DMS153 (cell line): ENCODE measurements at places on chromosomes 13 and 19.

GRCh38 chr19:39082167-39082566 lies 2.0 kb upstream of the ACP7 start:
- DNase-seq = no peak

- no peak for DNase-seq
Measured at GRCh38 chr13:50712456-50712855, 131.0 kb downstream of the DLEU7 start.

DNA sequence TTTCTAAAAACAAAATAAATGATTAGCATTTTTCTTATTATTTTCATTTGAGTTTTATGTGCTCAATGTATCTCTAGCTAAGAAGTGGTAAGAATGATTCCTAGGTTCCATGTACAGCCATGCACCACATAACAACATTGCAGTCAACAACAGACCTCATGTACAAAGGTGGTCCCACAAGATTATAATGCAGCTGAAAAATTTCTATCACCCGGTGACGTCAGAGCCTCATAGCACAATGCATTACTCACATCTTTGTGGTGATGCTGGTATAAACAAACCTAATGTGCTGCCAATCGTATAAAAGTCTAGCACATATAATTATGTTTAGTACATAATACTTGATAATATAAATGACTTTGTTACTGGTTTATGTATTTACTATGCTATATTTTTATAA lies 120.5 kb downstream of the SLC7A1 start:
- DNase-seq = no peak

DNA sequence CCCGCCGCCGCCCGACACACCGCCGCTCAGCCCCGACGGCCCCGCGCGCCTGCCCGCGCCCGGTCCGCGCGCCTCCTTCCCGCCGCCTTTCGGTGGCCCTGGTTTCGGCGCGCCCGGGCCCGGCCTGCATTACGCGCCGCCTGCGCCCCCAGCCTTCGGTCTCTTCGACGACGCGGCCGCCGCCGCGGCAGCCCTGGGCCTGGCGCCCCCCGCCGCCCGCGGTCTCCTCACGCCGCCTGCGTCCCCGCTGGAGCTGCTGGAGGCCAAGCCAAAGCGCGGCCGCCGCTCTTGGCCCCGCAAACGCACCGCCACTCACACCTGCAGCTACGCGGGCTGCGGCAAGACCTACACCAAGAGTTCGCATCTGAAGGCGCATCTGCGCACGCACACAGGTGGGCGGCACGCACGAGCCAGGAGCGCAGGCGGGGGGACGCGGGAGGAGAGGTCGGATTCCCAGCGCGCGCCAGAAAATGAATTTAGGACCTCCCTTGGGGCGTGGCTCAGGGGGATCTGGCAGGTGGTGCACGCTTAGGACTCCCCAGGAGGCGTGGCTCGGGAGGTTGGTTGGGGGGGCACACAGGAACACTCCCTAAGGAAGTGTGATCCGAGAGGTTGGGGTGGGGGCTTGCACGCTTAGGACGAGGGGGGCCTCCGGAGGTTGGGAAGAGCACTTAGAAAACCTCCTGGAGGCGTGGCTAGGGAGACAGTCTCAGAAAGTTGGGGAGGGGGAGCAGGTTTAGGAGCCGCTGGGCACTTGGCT lies 1.2 kb downstream of the KLF2 start:
- DNase-seq = no peak

DNA sequence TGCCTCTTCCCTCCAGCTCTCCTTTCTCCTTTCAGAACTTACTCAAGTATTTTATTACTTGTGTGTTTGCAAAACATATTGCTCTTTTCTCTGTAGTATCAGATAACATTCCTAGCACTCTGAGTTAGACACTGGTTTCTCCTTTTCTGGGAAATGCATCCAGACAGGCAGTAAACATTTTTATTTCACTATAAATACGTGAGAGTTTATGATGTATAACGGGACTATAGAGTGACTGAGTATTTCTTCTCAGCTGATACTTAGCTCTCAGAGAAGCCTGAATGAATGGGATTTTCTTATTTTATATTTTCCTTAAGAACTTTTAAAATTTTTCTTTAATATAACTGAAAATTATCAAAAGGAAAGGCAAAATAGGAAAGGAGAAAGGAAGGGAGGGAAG lies 211.2 kb upstream of the EDNRB start:
- DNase-seq = no peak

- peak; percentile 20 for DNase-seq
Measured at GRCh38 chr13:94369972-94370436, 109.5 kb downstream of the DCT start.

GRCh38 chr13:114173745-114174144 lies 5.3 kb upstream of the CFAP97D2 start:
- no peak for DNase-seq

- no peak for DNase-seq
Measured at GRCh38 chr13:34246511-34246910, 428.6 kb downstream of the RFC3 start.

- DNase-seq = no peak
Measured at GRCh38 chr13:32496599-32497160, 41.9 kb downstream of the N4BP2L2 start.

DNA sequence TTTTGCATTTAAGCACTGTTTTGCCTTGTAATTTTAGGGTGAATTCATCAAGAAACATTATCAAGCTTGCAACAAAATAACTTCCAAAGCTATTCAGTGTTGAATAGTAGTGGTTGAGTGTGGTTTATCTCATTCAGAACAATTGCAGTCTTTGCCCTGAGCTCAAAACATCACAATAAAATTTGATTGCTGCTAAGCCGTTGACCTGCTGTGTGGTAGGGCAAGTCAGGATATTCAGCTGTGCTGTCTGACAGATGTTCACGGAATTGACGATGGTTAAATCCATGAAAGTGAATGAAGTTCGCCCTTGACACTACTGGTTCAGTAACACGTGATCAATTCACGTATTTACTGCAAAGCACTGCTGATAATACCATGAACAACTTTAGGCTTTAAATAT lies 66.9 kb downstream of the GJA3 start:
- no peak for DNase-seq

GRCh38 chr13:80551650-80552497 lies 210.9 kb upstream of the SPRY2 start:
- no peak for DNase-seq

DNA sequence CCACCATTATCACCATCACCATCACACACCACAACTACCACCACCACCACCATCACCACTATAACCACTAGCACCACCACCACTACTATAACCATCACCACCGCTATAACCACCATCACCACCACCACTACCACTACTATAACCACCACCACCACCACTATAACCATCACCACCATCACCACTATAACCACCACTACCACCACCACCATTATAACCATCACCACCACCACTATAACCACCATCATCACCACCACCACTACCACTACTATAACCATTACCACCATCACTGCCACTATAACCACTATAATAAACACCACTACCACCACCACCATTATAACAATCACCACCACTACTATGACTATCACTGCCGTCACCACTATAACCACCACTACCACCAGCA lies 173.2 kb downstream of the DCLK1 start:
- no peak for DNase-seq

DNA sequence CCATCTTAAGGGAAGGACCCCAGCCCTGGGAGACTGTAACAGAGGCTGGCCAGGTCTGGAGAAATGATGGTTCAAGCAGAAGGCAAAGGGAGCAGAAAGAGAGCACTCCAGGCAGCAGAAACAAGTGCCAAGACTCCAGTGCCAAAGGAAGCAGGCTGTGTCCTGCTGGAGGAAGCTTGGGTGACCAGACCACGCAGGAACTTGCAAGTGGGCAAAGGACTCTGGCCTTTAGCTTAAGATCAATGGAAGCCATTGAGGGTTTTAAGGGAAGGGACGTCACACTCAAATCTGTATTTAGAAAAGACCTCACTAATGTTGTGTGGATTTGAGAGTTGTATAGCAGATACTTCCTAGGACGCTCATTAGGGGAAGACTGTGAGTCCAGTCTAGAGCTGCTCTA lies 95.5 kb downstream of the MIPEP start:
- no peak for DNase-seq

DNA sequence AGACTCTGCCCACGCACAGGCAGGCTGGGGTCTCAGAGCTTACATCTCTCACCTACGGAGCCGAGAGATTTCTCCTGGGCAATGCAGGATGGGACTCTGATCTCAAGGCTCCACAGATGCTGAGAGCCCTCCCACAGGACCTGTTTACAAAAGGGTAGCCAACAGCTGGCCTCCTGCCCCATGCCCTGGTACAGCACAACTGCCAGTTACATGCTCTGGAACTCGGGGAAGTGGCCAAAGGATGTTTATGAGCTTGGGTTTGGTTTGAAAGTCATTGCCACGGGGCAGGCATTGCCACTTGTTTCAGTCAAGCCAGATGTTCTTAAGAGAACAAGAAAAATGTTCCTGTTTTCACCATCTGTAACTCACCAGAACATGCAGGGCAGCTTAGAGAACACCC lies 3.5 kb downstream of the DHRS12 start:
- no peak for DNase-seq

GRCh38 chr13:35979361-35979951 lies 151.7 kb downstream of the DCLK1 start:
- DNase-seq = no peak

- peak; percentile 12 for DNase-seq
Measured at GRCh38 chr19:38729653-38730469, 14.4 kb downstream of the CAPN12 start.

GRCh38 chr19:19276851-19277250 lies 3.8 kb upstream of the TM6SF2 start:
- no peak for DNase-seq

DNA sequence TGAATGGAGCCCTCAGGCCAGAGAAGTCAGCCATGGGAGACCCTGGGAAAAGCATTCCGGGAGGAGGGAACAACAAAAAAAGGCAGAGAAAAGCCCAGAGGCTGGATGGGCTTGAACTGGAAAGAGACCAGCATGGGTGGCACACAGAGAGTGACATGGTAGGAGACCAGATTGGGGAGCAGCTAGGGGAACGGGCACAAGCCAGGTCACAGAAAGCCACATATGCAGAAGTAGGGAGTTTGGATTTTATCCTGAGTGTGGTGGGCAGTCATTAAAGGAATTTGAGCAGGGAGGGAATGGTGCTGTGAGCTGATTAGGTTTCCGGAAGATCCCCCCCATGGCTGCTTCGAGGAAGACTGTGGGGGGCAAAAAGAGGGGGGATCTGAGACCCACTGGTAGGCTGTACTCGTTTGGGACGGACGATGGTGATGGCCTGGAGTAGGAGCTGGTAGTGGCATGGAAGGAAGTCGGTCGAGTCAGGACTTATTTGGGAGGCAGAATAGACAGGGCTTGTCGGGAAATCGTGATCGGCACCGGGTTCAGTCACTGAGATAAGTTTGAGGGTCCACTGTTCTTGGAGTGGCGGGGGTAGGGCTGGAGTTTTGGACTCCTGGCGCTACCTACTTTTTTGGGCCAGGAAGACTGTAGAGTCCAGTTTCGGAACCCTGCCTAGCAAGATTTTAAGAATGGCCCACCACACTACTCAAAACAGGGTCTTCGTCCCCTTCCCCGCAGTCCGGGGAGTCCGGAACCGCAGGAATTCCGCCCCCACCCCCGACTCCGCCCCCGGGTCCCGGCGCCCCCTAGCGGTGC lies 949 bp downstream of the SERTAD1 start:
- no peak for DNase-seq

- no peak for DNase-seq
Measured at GRCh38 chr13:101942535-101943157, 459.2 kb downstream of the FGF14 start.

DNA sequence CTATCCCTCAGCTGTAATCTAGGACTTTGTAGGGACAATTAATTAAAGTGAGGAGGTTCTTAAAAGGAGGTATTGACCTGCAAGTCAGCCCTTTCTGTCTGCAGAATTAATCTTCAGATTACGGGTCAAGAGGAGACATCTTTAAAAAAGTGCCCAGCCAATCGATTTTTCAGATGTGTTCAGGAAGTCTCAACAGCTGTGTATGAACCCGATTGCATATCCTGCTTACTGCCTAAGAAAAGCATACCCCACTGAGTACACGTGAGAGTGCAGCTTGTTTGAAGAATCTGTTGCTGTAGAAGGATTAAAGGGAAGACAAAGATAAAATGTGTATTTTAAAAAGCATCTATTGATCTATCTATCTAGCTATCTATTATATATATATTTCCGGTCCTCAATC lies 1194.5 kb downstream of the UQCRFS1 start:
- DNase-seq = no peak

DNA sequence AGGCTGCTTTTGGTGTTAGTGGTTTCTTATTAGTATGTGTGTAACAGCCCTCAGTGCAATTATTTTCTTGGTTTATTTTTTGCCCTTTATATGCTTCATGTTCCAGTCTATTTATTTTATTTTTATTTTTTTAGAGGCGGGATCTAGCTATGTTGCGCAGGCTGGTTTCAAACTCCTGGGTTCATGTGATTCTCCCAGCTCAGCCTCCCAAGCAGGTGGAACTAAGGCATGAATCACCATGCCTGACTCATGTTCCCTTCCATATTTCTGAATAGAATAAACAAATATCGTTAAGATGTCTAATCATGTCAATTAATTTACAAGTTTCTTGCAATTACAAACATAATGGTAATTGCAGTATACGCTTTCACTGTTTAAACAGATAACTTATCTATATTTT lies 11.7 kb downstream of the SKA3 start:
- DNase-seq = no peak

- no peak for DNase-seq
Measured at GRCh38 chr13:86633346-86633745, 834.1 kb upstream of the SLITRK6 start.

GRCh38 chr19:14494910-14495671 lies 836 bp downstream of the GIPC1 start:
- no peak for DNase-seq
